Testis (tissue), 5 donors: ENCODE measurements at places on chromosomes 13 and 19. TPM values are rescaled to one million over a fixed set of nuclear protein-coding genes. Genes with fewer than 3 reads are reported as not detected.
A peak's percentile ranks its signal among the peaks of the same experiment; 100 is the strongest.

EDDM13 gene
- polyA plus RNA-seq: 1.8 TPM

DHX34 gene
- polyA plus RNA-seq: 55.1 TPM

PRRG2 gene
- 3.0 TPM for polyA plus RNA-seq

DAND5 gene
- polyA plus RNA-seq: 0.16 TPM

NBEA gene
- polyA plus RNA-seq: 8.6 TPM

APOE gene
- polyA plus RNA-seq: 185 TPM

KLK2 gene
- polyA plus RNA-seq: 30.7 TPM

IGFL3 gene
- polyA plus RNA-seq: not detected

KLF1 gene
- not detected for polyA plus RNA-seq

NLRP4 gene
- 18.2 TPM for polyA plus RNA-seq

PLVAP gene
- 20.5 TPM for polyA plus RNA-seq

SIGLEC14 gene
- polyA plus RNA-seq: 1.5 TPM

STARD13 gene
- 7.2 TPM for polyA plus RNA-seq

KIR3DL1 gene
- polyA plus RNA-seq: not detected

DNA sequence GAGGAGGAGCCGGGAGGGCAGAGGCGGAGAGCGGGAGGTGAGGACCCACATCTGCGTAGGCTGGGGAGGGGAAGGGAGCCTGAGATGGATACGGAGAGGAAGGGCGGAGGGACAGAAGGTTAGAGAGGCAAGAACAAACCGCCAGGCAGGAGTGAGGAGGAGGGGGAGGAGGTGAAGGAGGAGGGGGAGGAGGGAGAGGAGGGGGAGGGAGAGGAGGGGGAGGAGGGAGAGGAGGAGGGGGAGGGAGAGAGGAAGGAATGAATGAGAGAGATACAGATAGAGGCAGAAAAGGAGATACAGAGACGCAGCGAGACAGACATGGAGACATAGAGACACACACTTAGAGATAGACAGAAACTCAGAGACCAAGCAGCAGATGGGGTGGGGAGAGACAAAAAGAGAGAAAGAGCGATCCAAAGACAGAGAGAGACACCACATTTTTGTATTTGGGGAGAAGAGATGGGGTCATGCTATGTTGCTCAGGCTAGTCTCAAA is 782 bp upstream of the CA11 start:
- no peak for DNase-seq

- no peak for DNase-seq
Observed at GRCh38 chr13:27250833-27251165, 559 bp upstream of the RPL21 start.

GRCh38 chr19:5028229-5028886 is 59.4 kb downstream of the KDM4B start:
- DNase-seq: no peak

DNA sequence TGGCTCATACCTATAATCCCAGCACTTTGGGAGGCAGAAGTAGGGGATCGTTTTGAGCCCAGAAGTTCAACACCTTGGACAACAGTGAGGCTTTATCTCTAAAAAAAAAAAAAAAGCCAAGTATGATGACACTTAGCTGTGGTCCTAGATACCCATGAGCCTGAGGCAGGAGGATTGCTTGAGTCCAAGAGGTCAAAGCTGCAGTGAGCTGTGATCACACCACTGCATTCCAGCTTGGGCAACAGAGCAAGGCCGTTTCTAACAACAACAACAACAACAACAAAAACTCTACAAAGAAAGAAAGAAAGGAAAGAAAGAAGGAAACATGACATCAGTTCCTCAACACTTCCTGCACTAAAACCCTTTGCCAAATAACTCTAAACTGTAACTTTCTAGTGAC is 265.1 kb upstream of the DACH1 start:
- DNase-seq: no peak

- DNase-seq: no peak
Observed at GRCh38 chr13:50417597-50417996, 402.4 kb downstream of the KCNRG start.

DNA sequence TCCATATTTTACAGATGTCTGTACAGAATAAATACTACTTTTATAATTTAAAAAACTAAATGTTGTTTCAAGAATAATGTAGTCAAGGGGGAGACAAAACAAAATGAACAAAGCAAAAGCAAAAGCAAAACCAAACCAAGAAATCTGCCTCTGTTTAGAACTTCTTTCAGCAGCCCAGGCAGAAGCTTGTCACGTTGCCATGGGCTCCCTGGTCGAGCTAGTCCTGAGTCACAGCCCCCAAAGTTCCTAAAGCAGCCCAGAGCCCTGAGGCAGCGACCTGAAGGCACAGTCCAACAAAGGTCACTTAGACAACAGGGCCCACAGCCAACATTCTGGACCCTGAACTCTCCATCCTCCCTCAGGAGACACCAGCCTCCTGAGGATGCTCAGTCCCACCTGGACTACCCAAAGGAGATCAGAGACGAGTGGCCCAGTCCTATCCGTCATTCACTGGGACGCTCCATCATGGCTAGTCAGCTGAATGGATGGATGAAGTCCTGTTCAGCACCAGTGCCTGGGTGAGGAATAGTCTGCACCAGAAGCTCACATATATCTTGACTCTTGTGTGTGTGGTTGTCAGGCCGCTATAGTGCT is 41.7 kb downstream of the SIAH3 start:
- DNase-seq: no peak

DNA sequence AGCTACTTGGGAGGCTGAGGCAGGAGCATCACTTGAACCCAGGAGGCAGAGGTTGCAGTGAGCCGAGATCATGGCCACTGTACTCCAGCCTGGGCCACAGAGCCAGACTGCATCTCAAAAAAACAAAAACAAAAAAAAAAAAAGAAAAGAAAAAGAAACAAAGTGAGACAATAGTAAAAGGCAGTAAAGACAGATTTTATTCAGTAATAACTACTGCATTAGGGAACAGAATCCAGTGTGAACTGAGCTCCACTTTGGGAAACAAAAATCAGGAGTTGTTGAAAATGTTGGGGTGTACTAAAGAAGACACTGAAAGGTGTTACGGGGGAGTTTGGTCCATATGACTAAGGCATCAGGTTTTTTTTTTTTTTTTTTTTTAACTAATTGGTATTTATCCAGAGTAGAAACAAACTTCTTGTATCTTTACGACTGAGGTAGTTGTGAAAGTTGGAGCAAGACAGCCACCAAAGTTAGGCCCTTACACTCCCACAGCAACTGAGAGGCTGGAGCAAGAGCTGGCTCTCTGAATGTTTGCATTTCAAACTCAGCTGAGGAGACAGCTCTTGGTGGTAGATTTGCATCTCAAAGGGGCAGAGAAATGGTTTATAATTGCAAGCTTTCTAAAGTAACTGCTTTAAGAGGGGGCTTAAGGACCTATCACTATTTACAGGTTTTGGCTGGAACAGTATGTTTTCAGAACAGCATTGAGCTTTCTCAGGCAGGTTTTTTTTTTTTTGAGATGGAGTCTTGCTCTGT is 24.2 kb downstream of the ZNF607 start:
- no peak for DNase-seq

GRCh38 chr19:48372904-48373303 is 8.7 kb downstream of the SYNGR4 start:
- no peak for DNase-seq

- DNase-seq: no peak
Observed at GRCh38 chr19:16249826-16250404, 52.2 kb downstream of the AP1M1 start.

DNA sequence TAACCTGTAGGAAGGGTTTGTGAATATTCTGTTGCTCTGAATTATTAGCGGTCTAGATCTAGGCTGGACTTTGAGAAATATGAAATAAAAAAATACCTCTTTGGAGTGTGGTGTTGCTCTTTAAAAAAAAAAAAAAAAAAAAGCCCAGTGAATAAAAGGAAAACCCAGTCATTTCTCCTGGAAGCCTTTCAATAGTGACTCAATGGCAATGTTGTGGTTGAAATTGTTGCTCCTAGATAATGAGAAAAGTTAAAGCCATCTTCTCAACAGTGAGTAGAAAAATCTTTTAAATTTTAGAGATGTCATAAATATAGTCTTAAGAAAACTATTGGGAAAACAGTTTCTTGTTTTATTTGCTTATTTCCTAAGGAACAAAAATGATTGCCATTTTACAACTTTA is 135.3 kb downstream of the RFC3 start:
- no peak for DNase-seq

GRCh38 chr19:6667114-6667627 is 2.8 kb downstream of the TNFSF14 start:
- no peak for DNase-seq

GRCh38 chr13:21079761-21080592 is 18.6 kb upstream of the LATS2 start:
- no peak for DNase-seq

- DNase-seq: no peak
Observed at GRCh38 chr13:66795636-66796035, 434.5 kb downstream of the PCDH9 start.

DNA sequence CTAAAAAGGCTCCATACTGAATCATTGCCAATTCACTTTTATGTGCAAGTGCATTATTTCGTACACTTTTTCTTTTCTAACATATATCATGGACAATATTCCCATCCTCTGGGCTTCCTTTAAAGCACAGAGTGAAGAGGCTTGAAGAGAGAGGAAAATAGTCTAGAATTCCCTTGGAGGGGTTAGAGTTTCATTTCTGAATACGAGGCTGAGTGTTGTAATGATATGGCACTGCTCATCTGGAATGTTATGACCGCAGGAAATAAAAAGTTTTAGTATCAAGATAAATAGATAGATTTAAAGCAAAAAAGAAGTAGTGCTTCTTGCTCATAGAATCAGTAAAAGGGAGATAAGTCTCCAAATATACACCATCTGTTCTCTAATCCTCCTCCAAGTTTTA is 412.3 kb upstream of the SLITRK1 start:
- no peak for DNase-seq

DNA sequence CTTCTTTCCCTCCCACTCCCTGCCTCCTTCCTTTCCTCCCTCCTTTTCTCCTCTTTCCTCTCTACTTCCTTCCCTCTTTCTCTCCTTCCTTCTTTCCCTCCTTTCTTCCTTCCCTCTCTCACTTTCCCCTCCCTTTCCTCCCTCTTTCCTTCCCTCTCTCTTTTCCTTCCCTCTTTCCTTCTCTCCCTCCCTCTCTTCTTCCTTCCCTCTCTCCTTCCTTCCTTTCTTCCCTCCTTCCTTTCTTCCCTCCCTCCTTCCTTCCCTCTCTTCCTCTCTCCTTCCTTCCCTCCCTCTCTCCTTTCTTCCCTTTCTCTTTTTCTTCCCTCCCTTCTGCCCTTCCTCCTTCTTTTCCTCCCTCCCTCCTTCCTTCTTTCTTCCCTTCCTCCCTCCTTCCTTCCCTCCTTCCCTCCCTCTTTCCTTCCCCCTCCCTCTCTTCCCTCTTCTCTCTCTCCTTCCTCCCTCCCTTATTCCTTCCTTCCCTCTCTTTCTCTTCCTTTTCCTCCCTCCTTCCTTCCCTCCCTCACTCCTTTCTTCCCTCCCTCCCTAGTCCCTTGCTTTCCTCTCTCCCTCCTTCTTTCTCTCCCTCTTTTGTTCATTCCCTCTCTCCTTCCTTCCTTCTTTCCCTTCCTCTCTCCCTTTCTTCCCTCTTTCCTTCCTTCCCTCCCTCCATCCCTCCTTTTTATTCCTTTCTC is 443.9 kb downstream of the ZNF536 start:
- DNase-seq: no peak

DNA sequence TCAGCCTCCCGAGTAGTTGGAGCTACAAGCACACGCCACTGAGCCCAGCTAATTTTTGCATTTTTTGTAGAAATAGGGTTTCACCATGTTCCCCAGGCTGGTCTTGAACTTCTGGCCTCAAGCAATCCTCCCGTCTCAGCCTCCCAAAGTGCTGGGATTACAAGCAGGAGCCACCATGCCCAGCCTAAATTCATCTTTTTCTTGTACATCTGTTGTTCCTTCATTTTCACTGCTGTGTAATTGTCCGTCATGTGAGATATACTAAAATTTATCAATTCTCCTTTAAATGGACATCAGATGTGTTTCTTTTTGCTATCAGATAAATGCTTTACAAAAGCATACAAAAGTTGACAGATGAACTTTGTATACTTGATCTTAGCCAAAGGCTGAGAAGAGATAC is 22.9 kb downstream of the DYRK1B start:
- no peak for DNase-seq

DNA sequence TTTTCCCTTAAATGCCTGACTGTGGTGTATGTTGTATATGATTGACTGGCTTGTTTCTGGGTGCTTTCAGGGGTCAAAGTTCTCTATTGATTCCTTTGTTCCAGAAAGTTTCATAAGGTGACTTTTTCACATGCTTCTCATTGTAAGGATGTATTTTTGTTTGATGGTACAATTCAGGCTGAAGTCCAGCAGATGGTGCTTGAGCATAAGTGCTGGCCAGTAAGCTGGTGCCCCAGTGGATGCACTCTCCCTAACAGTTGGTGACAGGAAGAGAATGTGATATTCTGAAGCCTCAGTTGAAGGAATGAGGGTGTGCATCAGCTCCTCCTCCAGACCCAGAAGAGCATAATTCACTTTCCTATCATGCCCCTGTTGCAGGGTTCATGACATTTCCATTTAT is 1941.6 kb upstream of the PRR20A start:
- peak; percentile 52 for DNase-seq

GRCh38 chr13:113009743-113010509 is 40.9 kb downstream of the MCF2L start:
- DNase-seq: no peak

DNA sequence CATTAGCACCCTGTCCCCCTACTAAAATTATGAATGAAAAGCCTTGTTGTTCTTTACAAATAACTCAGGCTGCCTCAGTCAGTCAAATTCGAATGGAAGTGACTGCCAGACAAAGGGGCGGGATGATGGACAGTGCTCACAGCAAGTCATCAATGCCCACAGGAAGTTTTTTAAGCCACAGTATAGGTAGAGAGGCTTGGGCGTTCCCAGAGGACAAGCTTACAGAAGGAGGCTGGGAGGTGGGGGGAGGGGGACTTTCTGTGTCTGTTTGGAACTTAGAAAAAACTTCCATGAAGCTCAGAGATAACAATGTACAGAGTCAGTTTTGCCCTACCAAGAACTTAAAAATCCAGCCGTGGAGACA is 18.5 kb upstream of the SPRY2 start:
- no peak for DNase-seq

DNA sequence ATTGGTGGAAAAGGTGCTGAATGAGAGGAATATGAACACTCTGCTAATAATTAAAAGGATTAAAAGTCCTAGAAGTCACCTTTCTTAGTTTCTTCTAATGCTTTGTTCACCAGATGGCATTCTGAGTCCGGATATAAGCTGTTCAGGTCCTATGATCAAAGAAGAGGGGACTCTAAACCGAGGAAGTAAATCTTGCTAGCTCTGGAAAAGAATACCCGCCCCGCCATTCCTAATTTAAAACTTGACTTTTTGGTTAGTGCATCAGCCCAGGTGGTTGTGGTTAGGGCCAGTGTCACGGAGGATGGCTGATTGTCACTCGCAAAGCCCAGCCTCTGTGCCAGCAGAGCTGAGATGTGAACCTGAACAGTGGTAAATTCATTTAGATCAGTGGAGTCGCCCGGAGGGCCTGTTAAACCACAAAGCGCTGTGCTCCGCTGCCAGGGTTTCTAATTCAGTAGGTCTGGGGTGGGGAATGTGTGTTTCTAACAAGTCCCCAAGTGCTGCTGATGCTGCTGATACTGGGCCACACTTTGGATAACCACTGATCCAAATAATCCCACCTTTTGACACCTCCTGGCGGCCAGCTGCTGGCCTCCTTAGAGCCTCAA is 425.4 kb downstream of the DCT start:
- no peak for DNase-seq

GRCh38 chr19:39199025-39199424 is 2.3 kb downstream of the NCCRP1 start:
- DNase-seq: peak; percentile 92

- no peak for DNase-seq
Observed at GRCh38 chr13:91580749-91581148, 182.3 kb downstream of the GPC5 start.

GRCh38 chr13:59112221-59112718 is 1051.5 kb downstream of the DIAPH3 start:
- no peak for DNase-seq

- DNase-seq: no peak
Observed at GRCh38 chr13:41387576-41387975, 69.8 kb upstream of the RGCC start.
